ENCODE measurements at places on chromosomes 5 and 9. TPM values are rescaled to one million over a fixed set of nuclear protein-coding genes. Genes with fewer than 3 reads are reported as not detected.

The IL17B gene
- total RNA-seq: not detected

The FOXD4L5 gene
- not detected for total RNA-seq

The PCDHAC1 gene
- 1.5 TPM for total RNA-seq

The VAV2 gene
- 48.7 TPM for total RNA-seq

The SH3TC2 gene
- 0.58 TPM for total RNA-seq

The SHOC1 gene
- total RNA-seq: not detected

The CDX1 gene
- not detected for total RNA-seq

The OCLN gene
- 9.0 TPM for total RNA-seq

The ERGIC1 gene
- 327 TPM for total RNA-seq

The HINT1 gene
- 488 TPM for total RNA-seq

The ARL14EPL gene
- total RNA-seq: 0.08 TPM

The DAB2IP gene
- 10.8 TPM for total RNA-seq

The SHISAL2B gene
- not detected for total RNA-seq

The SPAAR gene
- not detected for total RNA-seq

The TMEM171 gene
- 7.5 TPM for total RNA-seq

The CDC20B gene
- 0.07 TPM for total RNA-seq

The TTC23L gene
- 0.70 TPM for total RNA-seq

The RFX3 gene
- total RNA-seq: 0.98 TPM

The STPG3 gene
- total RNA-seq: not detected

The GCNT4 gene
- total RNA-seq: 0.43 TPM

The SPINK13 gene
- total RNA-seq: not detected

The JAKMIP2 gene
- total RNA-seq: not detected

The IRX4 gene
- 0.28 TPM for total RNA-seq

The ARHGEF39 gene
- 19.3 TPM for total RNA-seq

The TIMD4 gene
- 1.3 TPM for total RNA-seq

The GABRG2 gene
- total RNA-seq: not detected

The ABO gene
- total RNA-seq: not detected

The BARHL1 gene
- total RNA-seq: not detected

The GBGT1 gene
- total RNA-seq: 2.5 TPM

The LECT2 gene
- not detected for total RNA-seq

The KIF4B gene
- total RNA-seq: 0.05 TPM

The WDR38 gene
- not detected for total RNA-seq

The LCN12 gene
- 1.5 TPM for total RNA-seq
